Stomach (tissue), 19 donors: ENCODE measurements at places on chromosomes 5 and 9.

DNA sequence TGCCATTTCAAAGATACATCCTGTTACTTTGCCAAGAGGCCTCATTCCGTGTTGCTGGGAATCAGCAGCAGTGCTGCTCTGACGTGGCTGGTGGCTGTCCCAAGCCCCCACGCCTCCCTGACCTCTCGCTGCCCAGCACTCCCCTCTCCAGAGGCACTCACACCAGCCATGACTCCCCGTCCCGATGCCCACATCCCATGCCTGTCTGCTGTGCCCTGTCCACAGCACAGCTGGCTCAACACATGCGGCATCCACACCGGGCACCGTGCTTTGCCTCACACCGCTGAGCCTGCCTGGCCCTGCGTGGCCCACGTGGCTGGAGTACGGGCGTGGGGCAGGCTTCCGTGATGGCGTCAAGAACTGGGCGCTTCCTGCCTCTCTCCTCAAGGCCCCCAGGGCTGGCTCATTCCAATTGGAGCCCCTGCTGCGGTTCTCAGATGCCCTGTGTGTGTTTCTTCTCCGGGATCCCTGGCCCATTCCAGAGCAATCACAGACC lies 7.8 kb upstream of the LCN1 start:
- peak; percentile 16 for DNase-seq

- DNase-seq, result no peak
Measured at GRCh38 chr9:108052431-108053080, 563.0 kb upstream of the KLF4 start.

DNA sequence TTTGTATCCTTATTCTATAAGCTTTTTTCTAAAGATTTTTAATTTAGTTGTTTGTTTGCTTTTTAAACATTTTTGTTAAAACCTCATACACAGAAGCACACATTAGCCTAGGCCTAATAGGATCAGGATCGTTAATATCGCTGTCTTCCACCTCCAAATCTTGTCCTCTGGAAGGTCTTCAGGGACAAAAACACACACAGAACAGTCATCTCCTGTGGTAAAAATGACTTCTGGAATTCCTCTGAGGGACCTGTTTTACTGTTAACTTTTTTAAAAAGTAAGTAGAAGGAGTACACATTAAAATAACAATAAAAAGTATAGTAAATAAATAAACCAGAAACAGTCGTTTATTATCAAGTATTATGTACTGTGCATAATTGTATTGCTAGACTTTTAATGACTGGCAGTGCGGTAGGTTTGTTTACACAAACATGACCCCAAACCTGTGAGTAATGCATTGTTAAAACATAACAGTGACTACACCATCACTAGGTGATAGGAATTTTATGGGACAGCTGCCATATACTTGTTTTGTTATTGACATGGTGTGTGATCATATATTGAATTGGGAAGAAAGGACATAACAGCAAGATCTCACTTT lies 109.6 kb downstream of the ZCCHC7 start:
- no peak for DNase-seq

- no peak for DNase-seq
Measured at GRCh38 chr5:134577022-134577795, 51.7 kb downstream of the JADE2 start.
